ENCODE measurements at places on chromosomes 1 and 21.

- no peak for DNase-seq
Observed at GRCh38 chr1:42680921-42681683, 1.1 kb upstream of the YBX1 start.

- peak; percentile 93 for DNase-seq
Observed at GRCh38 chr1:236523704-236524141, at the start of gene LGALS8. LGALS8 (plus strand) TSS chr1:236523982; CDS start chr1:236526071, 2,089 bp downstream.

- DNase-seq, result no peak
Observed at GRCh38 chr1:60958001-60958400, 124.4 kb upstream of the NFIA start.

- no peak for DNase-seq
Observed at GRCh38 chr1:70855203-70855602, 192.4 kb downstream of the PTGER3 start.

- no peak for DNase-seq
Observed at GRCh38 chr1:46393510-46393909, 607 bp upstream of the FAAH start.

DNA sequence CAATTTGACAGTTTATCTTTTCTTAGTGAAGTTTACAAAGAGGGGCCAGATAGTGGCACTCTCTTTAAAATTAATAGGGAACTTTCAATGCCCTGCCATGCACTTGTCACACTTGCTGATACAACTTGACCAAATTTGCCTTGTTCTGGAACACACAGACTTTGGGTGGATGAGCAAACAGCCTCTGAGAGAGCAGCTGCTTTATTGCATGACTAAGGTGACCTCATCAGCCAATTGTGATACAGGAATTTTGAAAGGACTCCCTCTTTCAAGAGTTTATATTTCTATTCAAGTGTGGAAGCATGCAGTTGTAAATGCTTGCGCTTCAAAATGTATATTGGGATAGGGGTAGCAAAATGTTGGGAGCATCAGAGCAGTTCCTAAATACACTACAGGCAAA, 2.1 kb upstream of the RGS1 start:
- no peak for DNase-seq

- DNase-seq, result peak; percentile 77
Observed at GRCh38 chr1:181166377-181167196, 78.1 kb downstream of the IER5 start.

GRCh38 chr1:56468518-56468917, 110.8 kb downstream of the PLPP3 start:
- no peak for DNase-seq
